ENCODE measurements at places on chromosomes 1 and 21. TPM values are rescaled to one million over a fixed set of nuclear protein-coding genes. Genes with fewer than 3 reads are reported as not detected.

The HEYL gene
- total RNA-seq: 3.8 TPM

The MIXL1 gene
- total RNA-seq: not detected

The S100A14 gene
- total RNA-seq: not detected

The HSF2BP gene
- 0.16 TPM for total RNA-seq

The IGSF8 gene
- total RNA-seq: 11.3 TPM
